ENCODE measurements at places on chromosomes 2 and 18.
A peak's percentile ranks its signal among the peaks of the same experiment; 100 is the strongest.

DNA sequence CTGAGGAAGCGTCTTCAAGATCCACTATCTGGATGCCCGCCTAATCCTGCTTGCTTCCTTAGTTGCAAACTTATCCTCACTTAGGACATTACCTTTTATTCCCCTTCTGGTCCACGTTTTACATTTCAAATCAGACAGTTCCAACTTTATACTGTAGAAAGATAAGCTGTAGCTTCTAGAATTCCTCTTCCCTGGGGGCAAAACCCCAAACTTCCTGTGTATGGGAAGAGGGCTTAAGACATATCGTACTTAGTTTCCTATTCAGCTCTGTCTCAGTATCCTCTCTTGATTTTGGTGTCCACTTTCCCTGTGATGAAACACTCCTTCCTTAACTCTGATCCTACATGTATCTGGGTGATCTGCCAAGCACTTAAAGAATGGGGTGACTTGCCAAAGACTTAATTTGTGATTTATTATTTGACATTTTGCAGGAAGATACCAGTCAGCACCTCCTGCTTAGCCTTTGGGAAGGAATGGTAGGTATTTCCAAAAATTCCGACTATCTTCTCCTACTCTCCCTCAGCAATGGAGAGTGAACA is 245.2 kb downstream of the CDCA7 start:
- no peak for DNase-seq

- no peak for DNase-seq
These were observed 231.7 kb downstream of the ZNF516 start for GRCh38 chr18:76263046-76264005.

- DNase-seq, result no peak
These were observed 202.6 kb upstream of the ID2 start for GRCh38 chr2:8479298-8479697.

DNA sequence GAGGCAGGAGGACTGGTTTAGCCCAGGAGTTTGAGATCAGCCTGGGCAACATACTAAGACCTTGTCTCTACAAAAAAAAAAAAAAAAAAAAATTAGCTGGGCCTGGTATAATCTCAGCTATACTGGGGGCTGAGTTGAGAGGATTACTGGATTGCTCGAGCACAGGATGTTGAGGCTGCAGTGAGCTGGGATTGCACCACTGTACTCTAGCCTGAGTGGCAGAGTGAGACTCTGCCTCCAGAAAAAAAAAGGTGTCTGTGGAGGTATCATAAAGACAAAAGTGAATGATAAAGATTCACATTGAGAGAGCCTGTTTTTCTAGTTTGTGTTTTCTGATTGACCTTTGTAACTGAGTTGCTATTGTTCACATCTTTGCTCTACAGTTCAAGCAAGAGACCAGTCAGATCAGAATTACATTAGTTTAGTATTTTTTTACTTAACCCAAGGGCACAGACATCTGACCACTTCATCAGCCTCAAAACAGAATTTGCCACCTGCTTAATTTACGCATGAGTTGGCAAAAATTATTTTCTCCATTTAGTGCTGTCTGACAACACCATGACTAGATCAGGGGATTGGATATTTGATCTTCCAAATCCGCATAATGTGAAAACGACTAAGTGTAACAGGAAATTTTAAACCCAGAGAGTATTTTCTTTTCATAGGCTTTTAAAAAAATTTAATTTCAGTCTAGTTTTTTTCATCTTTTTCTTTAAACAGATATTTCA is 271.0 kb downstream of the TGIF1 start:
- DNase-seq, result no peak

- DNase-seq, result no peak
These were observed 275.6 kb upstream of the ID2 start for GRCh38 chr2:8406271-8406670.

DNA sequence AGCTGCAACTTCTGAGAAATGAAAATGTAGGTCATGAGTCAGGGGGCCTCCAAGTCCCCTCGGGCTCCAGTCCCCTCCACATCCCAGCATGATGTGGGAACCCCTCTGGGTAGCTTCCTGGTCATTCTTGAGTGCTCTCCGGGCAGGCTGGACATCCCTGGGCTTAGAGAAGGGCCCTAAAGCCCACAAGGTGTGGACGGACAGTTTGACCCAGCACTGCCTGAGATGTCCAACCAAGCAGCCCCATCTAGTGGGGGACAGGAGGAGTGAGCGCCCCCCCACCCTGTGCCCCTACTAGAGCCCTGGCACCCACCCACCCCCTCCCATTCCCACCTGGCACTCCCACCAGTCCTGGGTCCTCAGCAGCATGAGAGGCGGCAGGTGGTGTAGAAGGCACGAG is 46.0 kb downstream of the CYP27C1 start:
- no peak for DNase-seq

DNA sequence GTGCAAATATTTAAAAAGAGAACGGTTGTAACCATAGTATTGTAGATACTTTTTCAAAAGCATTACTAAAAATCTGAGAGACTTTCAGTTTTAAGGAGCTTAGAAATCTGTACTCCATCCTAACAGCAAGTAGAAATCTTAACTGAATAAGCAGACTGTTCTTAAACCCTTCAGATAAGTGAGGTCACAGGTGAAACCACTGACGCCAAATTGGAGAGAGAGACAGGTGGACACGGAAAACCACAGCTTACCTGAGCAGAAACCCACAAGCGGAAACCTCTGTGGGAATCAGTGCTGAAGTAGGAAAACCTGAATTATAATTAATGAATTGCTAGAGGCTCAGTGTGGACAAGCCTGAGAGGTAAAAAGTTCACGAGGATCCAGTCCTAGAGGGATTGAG is 959.4 kb upstream of the CELF4 start:
- DNase-seq, result no peak

DNA sequence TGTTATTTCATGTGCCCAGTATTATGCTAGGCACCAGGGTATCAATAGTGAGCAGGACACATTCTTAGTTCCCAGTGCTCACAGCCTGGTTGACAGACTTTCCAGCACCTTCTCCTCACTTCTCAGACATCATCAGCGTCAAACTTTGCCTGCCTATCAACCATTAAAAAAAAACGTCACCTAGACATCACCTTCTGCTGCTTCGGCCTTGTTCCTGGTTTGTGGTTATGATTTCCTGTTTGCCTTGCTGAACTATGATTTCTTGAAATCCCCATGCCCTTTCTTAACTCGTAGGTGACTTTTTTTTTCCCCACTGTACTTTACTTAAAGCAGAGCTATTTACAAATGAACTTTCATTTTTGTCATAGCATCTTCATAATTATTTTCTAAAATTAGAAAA is 60.4 kb upstream of the NABP1 start:
- DNase-seq, result peak; percentile 29

GRCh38 chr2:46539327-46540276 is 60.2 kb downstream of the TMEM247 start:
- no peak for DNase-seq

DNA sequence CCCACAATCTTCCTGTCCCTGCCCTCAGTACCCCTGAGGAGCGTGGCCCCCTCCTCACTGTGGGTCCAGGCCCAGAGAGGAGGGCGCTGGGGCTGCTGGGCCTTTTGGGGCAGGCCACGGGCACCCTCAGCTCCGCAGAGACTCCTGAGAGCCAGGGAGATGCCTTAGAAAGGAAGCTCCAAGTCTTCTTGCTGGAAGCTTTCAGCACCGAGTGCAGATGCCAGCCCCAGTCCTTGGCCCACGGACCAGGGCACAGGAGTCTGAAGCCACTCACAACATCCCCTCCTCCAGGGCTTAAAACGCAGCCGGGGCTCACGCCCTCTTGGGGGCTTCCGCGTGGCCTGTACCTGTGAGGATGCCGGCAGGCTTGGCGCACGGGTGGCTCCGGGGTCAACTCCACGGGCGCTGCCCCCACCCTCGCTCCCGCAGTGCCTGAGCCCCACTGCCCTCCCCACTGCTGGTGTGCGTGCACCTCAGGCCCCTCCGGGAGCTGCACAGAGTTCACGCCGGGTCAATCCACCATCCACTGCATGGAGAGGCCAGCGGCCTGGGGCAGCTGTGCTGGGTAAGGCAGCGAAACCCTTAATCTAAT is 72.1 kb upstream of the CTDP1 start:
- no peak for DNase-seq

- DNase-seq, result no peak
These were observed 443.1 kb downstream of the CCDC85A start for GRCh38 chr2:56626927-56627326.

GRCh38 chr2:165055082-165055851 is 99.9 kb upstream of the SLC38A11 start:
- no peak for DNase-seq

DNA sequence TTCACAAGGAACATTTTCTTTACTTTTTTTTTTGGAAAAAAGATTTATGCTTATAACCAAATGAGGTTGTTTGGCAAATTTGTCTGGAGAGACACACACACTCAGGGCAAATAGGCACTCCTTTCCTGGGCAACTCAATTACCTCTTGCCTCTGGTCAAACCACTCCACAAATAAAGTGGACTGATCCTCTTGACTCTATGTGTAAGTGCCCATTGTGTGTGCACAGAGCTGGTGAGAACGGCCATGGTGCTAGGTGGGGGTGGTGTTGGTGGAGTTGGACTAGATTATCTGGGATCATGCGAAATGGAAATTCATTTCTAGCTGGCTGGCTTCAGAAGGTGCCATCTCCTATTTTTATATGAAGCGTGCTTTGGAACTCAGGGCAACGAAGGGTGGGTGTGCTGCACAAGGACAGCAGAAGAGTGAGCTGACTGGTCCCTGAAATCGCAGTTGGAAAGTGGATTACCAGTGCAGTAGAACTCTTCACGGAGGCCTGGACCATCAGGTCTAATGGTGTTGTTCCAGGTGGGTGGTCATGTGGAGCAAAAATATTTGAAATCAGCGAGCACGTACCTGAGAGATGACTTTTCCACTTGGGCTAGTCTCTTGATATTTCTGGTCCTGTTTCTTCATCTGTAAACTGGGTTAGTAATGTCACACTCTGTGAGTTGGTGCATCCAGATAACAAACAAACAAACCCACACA is 149.9 kb downstream of the RPIA start:
- no peak for DNase-seq

- no peak for DNase-seq
These were observed 3.4 kb downstream of the IRS1 start for GRCh38 chr2:226796012-226796839.

GRCh38 chr18:23719634-23720201 is 30.5 kb downstream of the LAMA3 start:
- DNase-seq, result no peak

GRCh38 chr2:107936433-107937359 is 49.6 kb upstream of the SLC5A7 start:
- no peak for DNase-seq

DNA sequence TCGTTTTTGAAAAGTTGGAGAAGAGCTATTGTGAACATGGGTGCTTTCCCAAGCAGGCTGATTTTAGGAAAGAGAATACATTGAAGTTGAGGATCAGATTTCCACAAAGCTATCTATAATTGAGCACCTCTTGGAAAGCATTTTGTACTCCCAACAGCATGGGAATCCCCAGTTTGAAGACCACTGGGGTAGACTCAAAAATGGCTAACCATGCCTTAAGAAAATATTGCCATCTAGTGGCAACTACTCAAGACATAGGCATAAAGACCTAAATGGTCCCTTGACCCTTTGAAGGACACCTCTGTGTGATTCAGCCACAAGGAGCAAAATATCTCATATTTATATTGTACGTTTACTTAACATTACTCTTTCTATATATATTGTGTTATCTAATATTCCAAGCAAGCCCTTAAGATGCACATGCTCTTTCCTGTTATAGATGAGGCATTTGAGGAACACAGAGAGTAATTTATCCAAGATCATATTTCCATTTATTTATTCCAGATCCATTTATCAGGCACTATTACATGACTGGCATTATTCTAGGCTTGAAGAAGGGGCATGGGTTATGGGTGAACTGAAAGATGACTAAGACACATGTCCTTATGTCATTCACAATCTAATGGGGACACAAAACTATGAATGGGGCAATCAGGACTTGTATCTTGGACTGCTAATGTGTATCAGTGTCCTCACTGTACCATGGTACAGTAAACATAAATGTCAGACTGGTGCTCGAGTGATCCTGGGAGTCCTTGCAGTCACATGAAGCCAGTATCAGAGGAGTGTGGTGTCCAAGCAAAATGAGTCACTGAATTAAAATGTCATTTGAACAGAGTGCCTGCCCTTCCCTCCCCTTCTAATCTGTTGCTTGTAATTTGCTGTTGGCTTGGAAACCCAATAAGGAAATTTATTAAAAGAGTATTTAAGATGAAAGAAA is 121.0 kb upstream of the XPO1 start:
- no peak for DNase-seq

DNA sequence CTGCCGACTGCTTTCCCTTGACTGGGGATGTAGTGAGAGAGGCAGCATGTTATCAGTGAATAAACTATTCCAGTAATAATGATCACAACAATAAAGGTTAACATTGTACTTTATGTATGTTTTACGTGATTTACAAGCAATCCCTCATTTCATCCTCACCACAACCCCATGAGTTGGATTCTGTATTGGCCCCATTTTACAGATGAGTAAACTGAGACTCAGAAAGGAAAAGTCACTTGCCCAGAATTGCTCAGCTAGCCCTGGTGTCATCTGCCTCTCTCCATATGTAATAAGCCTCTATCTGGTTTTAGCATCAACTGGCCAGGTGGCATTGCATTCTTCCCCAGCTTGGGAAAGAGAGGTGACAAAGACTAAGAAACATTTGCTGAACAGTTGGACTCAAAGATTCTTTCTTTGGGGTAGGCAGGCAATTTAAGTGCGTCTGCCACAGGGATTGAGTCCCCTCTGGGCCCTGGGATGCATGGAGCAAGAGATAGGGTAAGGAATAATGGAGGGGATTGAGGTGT is 2.2 kb downstream of the CXCR2 start:
- no peak for DNase-seq

DNA sequence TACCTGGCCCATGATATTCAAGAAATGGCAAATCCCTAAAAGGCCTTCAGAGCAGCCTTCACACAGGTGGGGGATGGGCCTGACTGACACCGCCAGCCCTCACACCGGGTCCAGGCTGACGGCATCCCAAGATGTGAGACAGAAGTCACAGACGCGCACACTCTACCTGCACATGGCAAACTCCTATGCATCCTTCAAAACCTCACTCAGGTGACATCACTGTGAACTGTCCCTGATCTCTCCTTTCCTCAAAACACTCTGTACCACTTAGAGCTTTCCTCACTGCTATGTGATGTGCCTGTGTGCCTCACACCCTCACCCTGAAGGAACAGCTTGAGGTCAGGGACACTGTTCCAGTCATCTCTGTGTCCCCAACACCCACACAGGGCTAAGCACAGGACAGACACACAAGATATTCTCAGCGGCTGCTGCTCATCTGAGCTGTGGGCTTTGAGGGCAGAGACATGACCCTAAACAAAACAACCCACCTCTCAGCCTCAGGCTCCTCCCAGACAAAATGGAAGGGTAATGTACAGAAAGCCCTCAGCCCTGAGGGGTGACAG is 27.5 kb downstream of the BIN1 start:
- DNase-seq, result no peak

DNA sequence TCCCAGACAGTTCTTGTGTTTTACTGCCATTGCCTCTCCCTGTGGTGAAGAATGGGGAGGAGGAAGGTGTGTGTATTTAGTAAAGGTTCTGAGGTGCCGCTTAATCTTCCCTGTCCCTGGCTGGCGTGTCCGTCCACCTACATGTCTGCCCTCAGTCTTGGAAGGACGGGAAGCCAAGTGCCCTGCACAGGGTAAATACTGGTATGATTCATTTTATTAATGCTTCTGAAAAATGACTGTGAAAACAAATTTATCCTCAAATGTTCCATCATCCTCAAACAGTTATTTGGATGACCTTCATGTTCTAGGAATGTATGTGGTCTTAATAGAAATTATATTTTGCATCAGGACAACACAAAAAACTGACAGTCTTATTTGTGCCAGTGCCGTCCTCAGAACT is 6.6 kb downstream of the EPAS1 start:
- DNase-seq, result no peak
